ENCODE measurements at places on chromosomes 3 and 15.

DNA sequence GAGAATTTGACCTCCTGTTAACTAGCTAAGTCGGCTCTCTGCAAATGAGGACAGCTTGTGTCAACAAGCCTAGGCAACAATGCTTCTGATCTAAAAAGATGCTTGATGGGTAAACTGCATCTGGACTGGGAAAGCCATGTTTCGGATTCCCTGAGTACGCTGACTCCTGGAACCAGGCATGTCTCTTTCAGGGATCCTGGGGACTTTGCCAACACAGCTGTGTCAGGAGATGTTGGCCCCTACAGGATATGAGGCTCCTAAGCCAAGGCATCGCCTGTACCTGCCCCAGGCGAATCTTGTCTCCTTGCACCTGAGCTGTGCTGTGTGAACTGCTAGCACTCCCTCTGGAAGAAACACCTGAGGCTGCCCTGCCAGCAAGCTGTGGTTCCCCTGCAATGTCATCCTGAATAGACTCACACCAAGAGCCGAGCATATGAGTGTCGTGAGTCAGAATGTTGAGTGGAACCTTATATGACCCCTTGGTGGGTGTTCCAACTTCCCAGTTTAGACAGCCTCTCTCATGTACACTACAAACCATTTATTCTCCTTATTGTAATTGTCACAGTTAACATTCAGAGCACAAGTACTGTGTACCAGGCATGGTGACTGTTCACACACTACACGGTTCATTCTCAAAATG lies 17.0 kb downstream of the EOGT start:
- DNase-seq, result no peak

GRCh38 chr3:139326131-139326530 lies 17.7 kb upstream of the MRPS22 start:
- no peak for DNase-seq

- DNase-seq, result no peak
Observed at GRCh38 chr3:43095370-43095769, 10.5 kb downstream of the POMGNT2 start.

GRCh38 chr3:9863058-9863772 lies 16.8 kb downstream of the CIDEC start:
- no peak for DNase-seq

DNA sequence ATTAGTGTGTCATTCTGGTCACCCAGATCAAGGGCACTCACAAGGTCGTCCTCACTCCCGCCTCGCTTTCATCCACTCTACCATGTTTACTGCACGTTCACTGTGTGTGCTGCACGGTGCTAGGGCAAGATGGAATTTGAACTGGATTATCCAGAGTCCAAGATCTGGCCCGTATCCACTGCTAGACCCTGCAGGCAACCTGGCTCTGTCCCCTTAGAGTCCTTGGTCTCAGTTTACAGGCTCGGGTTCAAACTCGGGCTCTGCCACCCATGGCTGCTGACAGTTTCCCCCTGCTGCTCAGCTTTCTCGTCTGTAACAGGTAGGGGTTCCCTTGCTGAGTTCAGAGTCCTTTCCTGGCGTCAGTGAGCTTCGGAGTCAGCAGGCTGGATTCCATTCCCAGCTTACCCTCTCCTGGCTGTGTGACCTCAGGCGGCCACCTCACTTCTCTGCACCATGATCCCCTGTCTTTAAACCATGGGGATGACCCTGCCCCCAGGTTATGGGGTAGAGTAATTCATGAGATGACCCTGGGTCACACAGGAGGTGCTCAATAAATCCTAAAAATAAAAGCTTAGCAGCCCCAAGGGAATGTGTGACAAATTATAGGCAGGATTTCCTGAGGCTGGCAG lies 79.6 kb upstream of the SLC6A6 start:
- no peak for DNase-seq

GRCh38 chr3:134640872-134641470 lies 9.9 kb downstream of the KY start:
- no peak for DNase-seq

DNA sequence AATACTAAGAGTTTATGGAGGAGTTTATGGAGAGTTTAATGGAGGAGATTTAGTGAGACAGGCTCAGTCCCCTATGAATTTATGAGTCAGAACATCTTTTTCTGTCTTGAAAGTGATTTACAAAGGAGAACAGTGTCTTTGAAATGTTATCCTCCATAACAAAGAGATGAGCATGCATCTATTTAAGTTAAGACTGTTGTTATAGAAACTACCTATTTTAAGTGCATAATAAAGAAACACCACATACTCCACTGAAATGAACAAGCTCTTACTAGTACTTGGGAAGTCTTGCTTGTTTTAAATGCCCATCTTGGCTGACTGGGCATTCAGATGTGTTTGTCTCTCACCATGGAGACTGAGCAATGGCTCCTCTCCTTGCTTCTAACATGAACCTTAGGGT lies 118.7 kb upstream of the ACP3 start:
- DNase-seq, result no peak
